A549 treated with DMSO at 1 μM for 4 hours (cell line): ENCODE measurements at places on chromosomes 11 and 22. TPM values are rescaled to one million over a fixed set of nuclear protein-coding genes. Genes with fewer than 3 reads are reported as not detected.

SMTNL1 gene
- not detected in 5 replicates for total RNA-seq

IGLL5 gene
- total RNA-seq, result not detected in 5 replicates

CALCA gene
- 0.08 to 0.12 TPM in 2 of 5 replicates, not detected in the others for total RNA-seq

PATE2 gene
- not detected in 5 replicates for total RNA-seq

SHANK2 gene
- 7.1 to 11.1 TPM (median 8.2 TPM) in 5 replicates for total RNA-seq

C11orf87 gene
- total RNA-seq, result 0.01 to 0.06 TPM (median 0.02 TPM) in 4 of 5 replicates, not detected in the other

TMPRSS5 gene
- 0.09 to 0.14 TPM (median 0.12 TPM) in 5 replicates for total RNA-seq

NFAM1 gene
- total RNA-seq, result not detected in 5 replicates

SHISA8 gene
- 0.14 to 0.38 TPM (median 0.21 TPM) in 4 of 5 replicates, not detected in the other for total RNA-seq

TIMM10 gene
- 154 to 181 TPM (median 169 TPM) in 5 replicates for total RNA-seq

TEX12 gene
- not detected in 5 replicates for total RNA-seq

YPEL1 gene
- total RNA-seq, result 0.08 to 0.63 TPM (median 0.31 TPM) in 5 replicates
